H4 (cell line): ENCODE measurements at places on chromosomes 6 and 20.
A peak's percentile ranks its signal among the peaks of the same experiment; 100 is the strongest.

DNA sequence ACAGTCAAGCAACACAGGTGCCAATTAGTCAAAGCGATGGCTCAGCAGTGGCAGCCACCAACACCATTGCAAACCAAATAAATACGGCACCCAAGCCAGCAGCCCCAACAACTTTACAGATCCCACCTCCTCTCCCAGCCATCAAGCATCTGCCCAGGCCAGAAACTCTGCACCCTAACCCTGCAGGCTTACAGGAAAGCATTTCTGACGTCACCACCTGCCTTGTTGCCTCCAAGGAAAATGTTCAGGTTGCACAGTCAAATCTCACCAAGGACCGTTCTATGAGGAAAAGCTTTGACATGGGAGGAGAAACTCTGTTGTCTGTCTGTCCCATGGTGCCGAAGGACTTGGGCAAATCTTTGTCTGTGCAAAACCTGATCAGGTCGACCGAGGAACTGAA lies 30.6 kb downstream of the KHDC1L start:
- no peak for DNase-seq

GRCh38 chr20:35327074-35327976 lies 35.1 kb upstream of the FAM83C start:
- DNase-seq = no peak

DNA sequence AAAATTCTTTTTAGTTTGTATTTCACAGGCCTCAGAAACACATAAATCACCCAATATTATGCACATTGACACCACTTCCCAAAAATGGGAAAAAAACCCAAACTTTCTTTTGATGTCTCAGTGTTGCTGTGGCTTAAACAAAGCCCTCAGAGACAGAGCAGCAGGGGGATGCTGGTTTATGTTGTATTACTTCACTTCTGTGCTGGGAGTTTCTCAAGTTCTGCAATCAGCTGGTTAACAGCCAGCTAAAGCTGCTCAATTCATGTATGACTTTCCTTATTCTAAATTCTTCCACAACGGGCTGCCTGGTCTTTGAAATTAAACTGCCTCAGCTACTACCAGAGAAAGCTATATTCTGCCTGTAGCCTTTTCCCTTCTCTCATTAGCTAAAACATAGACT lies 5.6 kb downstream of the FILIP1 start:
- DNase-seq = no peak

DNA sequence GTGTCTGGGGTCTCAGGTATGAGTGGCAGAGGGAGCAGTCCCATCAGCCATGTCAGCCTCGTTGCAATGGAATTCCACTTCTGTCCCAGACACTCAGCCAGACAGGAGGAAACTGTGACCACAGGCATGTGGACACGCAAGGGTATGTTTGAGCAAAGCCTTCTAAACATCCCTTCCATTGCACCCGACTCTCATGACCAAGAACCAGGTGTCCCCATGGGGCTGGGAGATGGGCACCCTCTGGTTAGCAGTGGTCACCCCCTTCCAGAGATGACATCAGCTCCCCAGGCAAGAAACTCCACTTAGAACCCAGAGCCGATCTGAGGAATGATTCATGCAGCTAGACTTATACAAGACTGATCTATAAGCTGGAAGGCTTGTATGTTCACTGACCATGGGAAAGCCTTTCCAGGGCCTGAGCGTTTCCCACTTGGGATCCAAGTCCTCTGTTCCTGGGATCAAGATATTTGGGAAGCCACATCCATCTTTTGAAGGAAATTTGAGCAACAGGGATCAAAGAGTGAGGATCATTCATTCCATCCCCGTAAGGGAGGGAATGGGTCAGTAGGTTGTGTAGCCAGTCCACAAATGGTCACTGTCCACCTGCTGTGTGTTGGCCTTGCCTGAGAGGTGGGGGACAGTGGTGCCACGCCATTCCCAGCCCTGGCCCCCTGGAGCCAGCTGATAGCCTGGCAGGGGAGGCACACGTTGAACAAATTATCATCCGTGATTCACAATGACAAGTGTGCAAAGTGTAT lies 3.9 kb upstream of the MRGBP start:
- DNase-seq = no peak

DNA sequence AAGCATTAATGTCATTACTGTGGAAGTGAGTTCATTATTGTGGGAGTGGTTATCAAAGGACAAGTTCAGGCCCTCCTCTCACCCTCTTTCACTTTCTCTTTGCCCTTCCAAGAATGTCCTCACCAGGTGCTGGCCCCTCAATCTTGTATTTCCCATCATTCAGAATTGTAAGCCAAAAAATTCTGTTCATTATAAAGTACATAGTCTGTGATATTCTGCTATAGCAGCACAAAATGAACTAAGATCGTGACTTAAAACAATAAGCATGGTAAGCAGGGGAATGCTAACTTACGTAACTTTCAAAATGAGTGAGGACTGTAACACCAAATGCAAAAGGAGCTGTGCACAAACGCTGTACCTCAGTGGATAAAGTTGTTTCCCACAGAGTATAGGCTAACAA lies 515.7 kb upstream of the BTBD3 start:
- DNase-seq = peak; percentile 27

DNA sequence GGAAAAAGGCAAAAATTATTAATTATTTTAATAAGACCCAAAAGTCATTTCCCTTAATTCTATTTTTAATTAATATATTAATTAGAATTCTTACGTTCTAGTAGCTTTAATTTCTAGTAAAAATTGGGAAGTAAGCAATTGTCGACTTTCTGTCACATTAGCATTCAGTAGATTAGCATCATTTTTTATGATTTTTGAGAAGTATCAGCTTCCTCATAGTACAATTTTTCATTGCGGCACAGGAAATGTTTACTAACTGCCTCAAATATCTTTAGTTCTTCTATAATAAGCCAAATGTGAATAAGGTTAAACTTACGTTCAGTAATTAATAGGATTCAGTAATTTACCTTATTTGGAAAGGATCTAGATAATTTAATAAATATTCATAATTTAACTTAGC lies 687.4 kb downstream of the EPM2A start:
- DNase-seq = no peak

- no peak for DNase-seq
These were observed 74.6 kb downstream of the OR2B2 start for GRCh38 chr6:27837625-27838057.

- no peak for DNase-seq
These were observed 36.9 kb upstream of the NT5E start for GRCh38 chr6:85412911-85413430.

- DNase-seq = peak; percentile 65
These were observed 3.0 kb downstream of the ADGRF4 start for GRCh38 chr6:47701363-47701762.

DNA sequence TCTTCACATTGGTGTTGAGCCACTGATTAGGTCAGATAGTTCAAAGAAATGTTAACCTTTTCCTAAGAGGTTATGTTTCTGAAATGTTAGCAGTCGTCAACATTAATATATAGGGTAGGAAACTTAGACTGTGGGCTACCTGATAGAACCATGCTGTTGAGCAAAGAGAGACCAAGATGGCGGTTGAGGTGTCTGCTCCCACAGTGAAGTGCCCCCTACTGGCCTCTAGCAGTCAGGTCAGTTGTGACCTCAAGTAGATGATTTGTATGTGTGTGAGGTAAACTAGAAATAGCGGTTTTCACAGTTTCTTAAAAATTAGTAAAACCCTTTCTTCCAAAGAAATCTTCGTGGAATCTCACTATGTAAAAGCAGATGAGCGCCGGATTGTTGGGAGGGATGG lies 40.3 kb downstream of the MTHFD1L start:
- DNase-seq = peak; percentile 13

DNA sequence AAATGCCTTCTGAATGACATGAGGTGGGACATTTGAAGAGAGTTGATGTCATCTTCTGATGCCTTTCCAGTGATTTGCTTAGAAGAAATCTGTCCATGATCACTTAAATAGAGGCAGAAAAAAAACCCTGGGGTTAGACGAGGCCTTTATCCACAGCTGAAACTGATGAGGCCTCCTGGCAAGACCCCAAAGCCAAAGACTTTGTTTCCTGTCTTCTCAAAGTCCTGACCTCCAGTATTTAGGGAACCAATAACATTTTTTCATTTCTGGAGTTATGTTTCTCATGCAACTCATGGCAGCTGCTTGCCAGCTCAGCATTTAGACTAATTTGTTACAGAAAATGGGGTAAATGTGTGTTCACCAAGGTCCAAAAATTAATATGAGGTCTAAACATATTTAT lies 248.0 kb upstream of the PRDM1 start:
- DNase-seq = no peak

DNA sequence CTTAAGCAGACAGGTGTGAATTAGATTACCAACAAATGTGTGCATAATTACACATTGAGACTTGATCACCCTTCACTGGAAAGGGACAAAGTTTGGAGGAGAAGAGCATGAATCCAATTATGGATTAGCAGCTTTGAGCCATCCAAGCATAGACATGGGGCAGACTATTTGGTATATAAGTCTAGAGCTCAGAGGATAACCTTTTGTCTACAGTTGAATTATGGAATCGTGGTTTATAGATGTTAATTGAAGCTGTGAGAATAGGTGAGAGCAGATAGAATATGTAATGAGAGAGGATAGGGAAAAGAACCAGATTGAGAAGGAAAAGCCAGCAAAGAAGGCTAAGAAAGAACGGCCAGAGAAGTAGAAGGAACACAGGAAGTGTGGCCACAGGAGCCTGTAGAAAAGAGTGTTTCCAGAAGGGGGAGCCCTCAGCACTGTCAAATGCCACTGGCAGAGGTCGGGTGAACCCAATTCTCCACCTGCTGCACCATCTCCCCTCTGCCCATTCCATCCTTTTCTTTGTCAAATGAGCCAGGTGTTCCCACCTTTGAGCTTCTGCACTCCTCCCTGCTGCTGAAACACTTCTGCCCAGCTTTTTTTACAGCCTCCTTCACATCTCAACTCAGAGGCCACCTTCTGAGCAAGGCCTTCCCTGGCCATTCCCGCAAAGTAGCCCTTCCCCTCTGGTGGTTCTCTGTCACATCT lies 7.3 kb downstream of the DNTTIP1 start:
- no peak for DNase-seq

DNA sequence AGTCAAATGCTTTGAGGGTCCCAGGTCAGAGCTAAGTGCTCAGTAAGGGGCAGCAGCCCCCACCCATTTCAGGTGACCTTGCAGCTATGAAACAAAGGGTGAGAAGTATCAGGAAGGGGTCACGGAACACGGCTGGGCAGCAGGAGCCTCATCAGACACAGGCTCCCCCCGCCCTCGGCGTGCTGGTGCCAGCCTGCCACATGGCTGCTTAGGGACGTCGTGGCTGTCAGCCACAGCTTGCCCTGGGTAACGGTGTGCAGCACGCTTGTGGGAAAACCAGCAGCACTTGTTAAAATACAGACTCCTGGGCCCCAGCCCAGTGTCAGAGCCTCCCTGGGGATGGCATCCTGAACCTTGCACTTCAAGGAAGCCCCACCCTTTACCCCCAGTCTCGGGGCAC lies 39.3 kb downstream of the SSR1 start:
- no peak for DNase-seq

DNA sequence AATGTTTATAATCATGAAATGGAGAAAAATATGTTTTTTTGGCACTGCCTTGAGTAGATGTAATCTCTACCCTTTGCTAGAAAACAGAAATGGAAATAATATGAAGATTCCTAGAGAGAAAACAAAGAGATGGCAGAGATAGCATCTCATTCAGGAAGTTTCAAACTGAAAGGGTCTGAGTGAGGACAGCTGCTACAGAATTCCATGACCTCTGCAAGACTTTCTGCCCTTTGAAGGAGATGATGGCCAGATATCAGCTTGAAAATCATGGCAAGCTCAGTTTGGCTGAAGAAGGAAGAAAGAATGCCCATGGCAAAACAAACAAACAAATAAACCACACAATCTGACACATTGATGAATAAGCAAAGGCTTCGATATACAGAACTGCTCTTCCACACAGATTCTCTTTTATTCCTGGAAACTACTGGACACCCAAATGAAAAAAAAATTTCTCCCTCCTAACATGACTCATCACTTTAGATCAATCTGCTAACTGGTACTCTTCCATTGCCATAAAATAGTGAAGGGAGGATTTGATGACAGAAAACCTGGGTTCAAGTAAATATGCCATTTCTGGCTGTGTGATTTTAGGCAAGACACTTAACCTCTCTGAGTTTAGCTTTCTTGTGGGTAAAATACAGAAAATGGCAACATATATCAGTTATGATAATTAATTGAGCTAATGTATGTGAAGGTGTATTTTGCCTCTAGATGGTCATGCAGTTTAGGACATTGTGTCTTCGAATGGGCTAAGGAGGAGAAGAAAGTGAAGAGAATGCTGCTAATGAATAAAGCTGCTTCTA lies 105.9 kb upstream of the SPACA1 start:
- DNase-seq = no peak

- no peak for DNase-seq
These were observed 38.5 kb upstream of the OR14J1 start for GRCh38 chr6:29263001-29263400.

DNA sequence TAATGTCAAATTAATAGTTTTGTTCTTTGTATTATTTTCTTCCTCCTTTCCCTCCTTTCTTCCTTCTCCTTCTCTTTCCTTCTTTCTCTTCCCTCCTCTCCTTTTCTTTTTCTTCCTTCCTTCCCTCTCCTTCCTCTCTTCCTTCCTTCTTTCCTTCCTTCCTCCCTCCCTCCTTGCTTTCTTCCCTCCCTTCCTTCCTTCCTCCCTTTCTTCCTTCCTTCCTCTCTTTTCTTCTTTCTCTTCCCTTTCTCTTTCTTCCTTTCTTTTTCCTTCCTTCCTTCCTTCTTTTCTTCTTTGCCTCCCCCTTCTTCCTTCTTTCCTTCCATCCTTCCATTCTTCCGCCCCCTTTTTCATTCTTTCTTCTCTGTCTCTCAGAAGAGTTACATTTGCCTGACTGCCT lies 518.2 kb upstream of the ID4 start:
- no peak for DNase-seq

DNA sequence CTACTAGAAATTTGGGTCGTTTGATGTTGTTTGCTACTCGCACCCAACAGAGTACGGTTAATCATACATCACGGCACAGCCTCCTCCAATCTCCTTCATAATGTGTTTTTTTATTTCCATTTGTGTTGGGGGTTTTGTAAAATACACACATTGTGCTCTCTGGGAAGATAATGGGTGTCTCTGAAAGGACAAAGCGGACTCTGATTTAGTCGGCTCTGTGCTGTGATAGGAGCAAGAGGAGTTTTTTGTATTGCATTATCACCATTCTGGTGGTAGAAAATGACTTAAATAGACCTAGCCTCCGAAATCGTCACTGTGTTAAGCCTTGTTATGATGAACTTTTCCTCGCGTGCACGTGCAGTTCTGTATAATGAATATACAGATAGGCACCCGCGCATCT lies 196.3 kb downstream of the CDH4 start:
- DNase-seq = no peak

DNA sequence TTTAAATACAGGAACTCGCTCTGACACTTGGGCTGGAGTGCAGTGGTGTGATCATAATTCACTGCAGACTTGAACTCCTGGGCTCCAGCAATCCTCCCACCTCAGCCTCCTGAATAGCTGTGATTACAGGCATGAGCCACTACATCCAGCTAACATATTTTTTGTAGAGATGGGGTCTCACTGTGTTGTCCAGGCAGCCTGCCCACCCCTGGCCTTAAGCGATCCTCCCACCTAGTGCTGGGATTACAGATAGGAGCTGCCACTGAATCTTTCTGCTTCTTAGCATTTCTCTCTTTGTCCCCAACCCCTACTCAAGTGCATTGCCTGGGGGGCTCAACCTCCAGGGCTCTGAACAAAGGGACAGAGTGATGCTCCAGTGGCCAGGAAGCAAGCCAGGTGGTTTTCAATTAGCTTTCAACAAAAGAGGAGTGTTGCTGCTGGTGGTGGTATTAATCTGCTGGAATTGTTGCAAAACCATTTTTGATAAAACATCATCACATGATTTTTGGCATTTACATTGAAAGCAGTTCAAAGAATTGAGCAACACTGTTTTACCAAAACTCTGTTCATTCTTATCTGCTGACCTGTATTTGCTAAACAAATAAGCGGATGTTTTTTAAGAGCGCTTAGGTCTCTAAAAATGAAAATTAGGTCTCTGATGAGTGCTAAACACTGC lies 40.4 kb upstream of the BPIFA2 start:
- no peak for DNase-seq
